ENCODE measurements at places on chromosomes 7 and 10.

DNA sequence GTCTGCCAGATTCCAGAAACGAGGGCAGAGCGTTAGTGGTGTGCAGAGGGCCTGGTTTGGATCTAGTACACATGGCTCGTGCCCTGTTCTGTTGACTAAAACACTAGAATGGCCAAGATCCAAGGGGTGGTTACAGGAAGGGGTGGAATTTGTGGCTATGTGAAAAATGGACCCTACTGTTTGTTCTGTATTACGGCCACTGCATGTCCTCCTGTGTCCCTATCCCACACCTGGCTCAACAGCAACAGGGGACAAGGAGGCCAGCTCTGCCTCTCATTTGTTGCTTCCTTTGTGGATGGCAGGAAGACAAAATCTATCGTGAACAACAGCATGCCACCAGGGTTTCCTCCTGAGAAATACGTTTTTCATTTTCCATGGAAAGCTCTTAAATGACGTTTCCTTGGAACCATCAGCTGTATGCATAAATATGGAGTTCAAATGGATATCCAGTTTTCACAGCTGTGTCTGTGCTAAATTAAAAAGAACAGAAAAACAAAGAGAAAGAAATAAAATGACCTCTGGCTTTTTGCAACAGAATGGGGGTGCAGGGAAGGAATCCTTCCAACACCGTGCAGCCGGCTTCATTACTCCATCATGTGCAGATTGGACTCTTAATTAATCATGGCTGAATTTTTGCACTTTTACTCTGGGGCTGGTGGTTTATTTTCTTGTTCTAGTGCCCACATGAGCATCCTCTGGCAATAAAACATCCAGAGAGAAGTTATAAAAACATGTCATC is 318.9 kb downstream of the CXCL12 start:
- no peak for DNase-seq

DNA sequence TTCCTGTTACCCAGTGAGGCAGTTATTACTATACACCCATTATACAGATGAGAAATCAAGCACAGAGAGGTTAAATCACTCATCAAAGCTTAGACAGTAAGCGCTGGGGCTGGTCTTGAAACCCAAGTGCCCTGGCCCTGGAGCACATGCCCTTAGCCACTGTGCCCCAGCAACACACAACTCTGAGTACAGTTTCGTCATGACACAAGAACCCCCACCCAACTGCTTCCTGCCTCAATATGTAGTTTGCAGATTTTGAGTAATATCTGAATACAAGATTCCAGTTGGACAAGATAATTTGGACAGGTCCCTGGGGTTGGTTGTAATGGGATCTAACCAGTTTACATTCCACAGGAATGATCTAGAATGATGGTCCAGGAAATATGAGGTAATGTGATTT is 62.8 kb downstream of the SH3PXD2A start:
- DNase-seq, result no peak

- DNase-seq, result no peak
These were observed 108.5 kb downstream of the PTPRN2 start for GRCh38 chr7:158479021-158479663.

DNA sequence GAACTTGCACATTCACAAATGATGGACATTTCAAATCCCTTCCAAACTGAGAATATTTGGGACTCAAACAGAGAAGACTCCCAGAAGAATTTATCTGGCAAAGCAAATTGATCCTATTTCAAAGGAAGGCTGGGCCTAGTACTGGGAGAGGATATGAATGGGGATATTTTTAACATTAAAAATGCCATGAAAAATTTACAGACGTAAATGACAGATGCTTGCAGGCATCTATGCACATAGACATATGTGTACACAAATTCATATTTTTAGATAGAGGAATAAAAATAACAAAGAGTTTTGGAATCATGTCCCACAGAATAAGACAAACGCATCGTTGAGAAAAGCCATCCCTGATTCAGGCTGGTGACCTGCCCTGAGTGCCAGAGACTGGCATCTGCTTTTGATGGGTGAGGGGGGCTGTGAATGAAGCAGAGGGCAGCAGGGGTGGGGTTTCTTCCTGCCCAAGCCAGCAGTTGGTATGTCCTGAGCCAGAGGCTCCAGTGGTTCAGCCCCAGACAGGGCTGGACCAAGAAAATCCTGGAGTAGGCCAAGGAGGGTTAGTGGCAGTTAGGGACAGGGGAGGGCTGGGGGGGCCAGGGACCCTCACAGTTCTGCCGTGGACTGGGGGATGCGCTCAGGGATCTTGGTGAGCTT is 138.5 kb downstream of the SLIT1 start:
- DNase-seq, result no peak

DNA sequence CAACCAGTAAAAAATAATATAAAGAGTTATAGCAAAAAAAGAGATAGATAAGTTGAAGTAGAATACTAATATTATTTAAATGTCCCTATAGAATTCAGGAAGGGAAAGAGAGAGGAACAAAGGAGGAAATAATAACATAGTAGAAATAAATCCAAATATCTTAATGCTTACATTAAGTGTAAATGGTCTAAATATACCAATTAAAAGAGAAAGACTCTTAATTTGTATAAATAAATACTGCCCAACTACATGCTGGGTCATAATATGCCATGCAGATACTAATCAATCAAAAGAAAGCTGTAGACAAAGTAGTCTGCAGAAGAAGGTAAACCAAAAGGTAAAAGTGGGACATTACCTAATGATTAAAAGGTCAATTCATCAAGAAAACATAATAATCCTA is 43.3 kb upstream of the VIPR2 start:
- no peak for DNase-seq

- no peak for DNase-seq
These were observed 88.3 kb upstream of the TMEM248 start for GRCh38 chr7:66832531-66833351.

GRCh38 chr10:1464881-1465417 is 272.4 kb downstream of the ADARB2 start:
- no peak for DNase-seq

DNA sequence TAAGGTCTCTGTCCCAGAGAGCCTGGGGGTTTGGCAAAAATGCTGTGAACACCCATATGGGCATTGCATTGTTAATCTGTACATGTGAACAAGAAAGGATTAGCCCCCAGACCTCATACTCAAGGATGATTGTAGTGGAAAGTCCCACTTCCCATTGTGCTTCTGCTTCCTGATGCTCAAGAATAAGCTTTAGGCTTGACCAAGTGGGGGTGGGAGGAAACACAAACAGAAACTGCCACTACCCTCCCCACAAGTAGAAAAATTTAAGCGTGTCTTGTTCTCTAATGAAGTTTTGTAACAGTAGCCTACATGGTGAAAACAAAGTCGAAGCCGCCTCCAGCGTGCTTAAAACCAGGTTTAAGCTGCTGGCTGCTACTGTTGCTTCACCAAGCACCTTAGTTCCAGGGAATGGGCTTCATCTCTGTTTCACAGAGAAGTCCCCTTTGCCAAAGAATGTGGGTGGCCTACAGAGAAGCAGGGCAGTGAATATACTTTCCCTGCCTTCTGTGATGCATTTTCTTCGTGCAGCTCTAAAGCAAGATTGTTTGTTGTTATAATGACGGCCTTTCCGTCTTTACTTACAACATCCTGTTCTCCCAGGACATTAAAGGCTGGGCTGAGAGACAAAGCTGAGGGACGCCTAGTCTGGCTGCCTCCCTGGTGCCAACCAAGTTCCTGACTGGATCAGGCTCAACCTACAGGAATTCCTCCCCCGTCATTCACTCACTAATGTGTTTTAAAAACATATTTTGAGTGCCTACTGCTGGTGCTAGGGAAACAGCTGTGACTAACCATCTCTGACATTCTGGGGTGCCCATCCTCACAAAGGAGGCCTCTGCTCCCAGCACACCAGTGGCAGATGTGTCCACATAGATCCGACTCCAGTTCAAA is 32.1 kb upstream of the CCSER2 start:
- no peak for DNase-seq

DNA sequence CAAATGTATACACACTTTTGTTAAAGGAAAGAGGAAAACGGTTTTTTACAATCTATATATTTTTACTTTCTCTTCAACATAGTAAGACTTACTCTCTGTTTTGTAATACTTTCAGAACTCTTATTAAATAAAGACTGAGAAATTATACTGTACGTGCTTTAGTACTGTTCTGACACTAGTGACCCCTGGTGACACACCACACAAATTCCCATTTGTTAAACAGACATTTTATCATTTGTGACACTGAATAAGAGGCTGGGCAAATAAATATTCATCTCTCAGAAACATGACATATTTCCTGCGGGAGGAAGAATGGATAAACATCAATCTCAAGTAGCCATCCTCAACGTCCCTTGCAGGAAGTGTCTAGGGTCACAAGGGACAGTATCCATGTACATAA is 68.9 kb upstream of the ZNF33B start:
- no peak for DNase-seq

DNA sequence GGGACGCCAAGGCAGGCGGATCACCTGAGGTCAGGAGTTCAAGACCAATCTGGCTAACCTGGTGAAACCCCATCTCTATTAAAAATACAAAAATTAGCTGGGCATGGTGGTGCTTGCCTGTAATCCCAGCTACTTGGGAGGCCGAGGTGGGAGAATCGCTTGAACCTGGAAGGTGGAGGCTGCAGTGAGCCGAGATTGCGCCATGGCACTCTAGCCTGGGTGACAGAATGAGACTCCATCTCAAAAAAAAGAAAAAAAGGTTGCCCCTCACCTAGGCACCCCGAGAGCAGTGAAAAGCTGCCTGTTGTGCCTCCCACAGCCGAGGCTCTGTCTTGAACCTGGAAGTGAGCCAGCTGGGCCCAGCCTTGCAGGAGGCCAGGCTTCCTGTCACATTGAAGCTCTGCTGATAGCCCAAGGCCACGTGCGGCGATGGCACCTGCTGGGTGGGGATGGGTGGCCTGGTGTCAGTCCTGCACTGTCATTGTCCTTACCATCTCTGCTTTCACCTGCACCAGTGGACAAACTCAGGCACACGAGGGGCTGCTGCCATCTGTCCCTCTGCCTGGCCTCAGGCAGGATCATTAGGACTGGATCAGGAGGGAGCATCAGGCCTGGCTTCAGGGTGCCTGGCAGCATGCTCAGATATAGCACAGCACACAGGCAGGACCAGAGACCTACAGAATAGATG is 37.8 kb downstream of the DNAJB12 start:
- no peak for DNase-seq

DNA sequence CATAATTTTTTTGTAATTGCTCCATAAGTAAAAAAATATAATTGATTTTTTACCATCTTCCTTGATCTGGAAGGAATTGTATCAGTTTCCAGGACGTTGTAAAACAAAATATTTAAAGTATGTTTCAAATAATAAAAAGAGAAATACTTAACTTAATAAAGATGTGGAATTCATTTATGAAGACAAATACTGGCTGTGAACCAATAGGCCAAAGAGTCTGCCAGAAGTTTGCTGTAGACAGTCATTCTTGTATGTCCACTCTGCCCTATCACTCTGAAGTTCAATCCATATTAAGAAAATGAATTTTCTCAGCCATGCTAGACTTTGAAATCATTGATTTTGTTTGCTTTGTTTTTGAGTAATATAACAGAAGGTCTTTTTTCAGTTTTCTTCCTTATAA is 256.4 kb downstream of the TRIL start:
- no peak for DNase-seq

GRCh38 chr7:45268013-45268412 is 110.4 kb downstream of the RAMP3 start:
- DNase-seq, result no peak

GRCh38 chr10:130558746-130559546 is 422.8 kb downstream of the GLRX3 start:
- no peak for DNase-seq

DNA sequence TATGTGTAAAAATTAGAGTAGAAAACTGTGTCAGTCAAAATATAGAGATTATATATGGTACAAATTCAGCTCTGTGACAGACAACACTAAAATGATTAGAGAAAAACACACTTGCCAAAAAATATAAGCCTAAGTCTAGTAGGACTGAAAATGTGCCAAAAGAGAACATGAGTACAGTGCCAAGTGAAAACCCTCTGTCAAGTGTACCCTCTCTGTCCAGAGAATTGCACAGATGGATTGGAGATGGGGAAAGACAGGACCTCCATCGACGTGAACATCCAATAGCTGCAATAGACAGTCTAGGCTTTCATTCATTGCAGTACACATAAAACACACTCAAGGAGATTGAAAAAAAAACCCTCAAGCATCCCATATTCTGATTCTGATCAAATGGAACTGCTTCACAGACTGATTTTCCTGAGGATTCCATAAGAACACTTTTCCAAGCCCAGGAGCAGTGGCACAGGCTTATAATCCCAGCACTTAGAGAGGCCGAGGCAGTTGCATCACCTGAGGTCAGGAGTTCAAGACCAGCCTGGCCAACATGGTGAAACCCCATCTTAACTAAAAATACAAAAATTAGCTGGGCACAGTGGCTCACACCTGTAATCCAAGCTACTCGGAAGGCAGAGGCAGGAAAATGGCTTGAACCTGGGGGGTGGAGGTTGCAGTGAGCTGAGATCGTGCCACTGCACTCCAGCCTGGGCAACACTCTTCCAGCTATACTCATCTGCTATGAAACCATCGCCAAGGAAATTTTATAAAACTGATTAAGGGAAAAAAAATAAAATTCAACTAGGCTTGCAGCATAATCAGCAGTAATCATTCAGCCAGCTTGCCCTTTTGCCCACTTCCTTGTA is 110.0 kb upstream of the TRIM24 start:
- DNase-seq, result no peak

GRCh38 chr7:106367018-106367420 is 82.2 kb upstream of the NAMPT start:
- no peak for DNase-seq

GRCh38 chr7:1539181-1539881 is 8.8 kb downstream of the MAFK start:
- no peak for DNase-seq

- DNase-seq, result no peak
These were observed 583.1 kb upstream of the LRRN3 start for GRCh38 chr7:110507832-110508231.

DNA sequence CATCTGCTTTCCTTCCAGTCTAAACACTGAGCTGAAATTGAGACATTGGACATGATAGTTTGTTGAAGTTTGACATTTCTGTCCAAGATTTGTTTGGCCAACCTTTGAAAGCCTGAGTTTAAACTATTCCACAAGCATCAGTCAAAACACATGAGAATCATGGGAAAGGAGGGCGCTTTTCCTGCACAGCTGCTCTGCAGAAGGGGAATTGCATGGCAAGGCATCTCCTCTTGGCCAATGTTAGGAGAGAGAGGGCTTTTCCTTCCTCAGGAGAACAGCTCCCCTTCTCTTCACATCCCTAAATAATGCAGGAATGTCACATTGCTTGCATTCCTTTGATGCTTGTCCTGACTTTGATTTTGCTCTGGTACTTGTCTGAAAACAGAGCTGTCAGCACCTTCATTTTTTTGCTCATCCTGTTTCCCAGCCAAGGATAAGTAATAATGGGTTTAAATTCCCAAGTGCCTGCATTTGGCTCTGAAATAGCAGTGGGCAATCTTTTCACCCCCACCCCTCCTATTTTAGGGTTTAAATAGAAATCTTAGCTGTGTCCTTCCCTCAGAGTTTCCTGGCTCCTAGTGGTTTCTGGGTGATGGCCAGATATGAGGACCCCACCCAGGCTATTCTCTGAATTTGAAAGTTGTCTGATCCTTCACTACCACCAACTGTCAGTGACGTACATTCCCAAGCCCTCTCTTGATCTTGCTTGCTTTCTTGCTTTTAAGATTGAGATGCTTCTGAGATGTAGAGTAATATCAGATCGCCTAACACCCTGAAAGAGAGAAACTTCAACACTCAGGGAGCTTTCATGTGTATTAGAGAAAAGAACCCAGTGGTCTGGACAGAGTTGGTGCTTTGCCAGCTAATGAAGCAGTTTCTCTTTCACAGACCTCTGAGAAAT is 75.2 kb upstream of the NPVF start:
- no peak for DNase-seq
